ENCODE measurements at places on chromosomes 2 and 18.

DNA sequence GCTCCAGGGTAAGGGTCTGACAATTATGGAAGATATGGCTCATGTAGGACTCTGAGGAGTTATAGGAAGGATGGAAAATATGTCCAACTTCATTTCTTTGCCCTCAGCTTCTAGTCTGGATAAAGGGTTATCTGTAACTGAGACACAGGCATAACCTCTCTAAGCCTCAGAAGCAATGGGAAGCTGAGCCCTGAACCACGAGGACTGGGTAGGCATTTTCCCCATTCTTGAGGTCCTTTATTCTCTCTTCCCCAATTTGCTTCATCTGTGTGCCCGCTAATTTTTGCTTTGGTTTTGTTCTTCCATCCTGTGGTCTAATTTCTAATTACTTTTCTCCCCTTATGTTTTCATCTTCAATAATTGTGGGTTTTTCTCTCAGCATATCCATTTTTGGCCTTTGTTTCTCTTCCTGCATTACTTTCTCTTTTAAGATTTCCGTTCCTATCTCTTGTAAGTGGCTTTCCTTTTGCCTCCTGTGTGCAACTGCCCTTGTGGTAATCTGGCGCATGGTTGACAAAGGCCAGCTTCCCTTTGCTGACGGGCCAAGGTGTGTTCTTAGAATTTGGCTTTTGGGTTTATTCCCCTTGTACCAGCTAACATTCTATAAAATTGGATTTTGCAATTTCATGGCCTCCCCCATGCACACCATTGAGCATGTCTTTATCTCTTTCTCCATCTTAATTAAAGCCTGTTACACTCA, 343.8 kb downstream of the TXNL1 start:
- no peak for DNase-seq

GRCh38 chr2:136185981-136186776, 68.2 kb upstream of the CXCR4 start:
- no peak for DNase-seq

DNA sequence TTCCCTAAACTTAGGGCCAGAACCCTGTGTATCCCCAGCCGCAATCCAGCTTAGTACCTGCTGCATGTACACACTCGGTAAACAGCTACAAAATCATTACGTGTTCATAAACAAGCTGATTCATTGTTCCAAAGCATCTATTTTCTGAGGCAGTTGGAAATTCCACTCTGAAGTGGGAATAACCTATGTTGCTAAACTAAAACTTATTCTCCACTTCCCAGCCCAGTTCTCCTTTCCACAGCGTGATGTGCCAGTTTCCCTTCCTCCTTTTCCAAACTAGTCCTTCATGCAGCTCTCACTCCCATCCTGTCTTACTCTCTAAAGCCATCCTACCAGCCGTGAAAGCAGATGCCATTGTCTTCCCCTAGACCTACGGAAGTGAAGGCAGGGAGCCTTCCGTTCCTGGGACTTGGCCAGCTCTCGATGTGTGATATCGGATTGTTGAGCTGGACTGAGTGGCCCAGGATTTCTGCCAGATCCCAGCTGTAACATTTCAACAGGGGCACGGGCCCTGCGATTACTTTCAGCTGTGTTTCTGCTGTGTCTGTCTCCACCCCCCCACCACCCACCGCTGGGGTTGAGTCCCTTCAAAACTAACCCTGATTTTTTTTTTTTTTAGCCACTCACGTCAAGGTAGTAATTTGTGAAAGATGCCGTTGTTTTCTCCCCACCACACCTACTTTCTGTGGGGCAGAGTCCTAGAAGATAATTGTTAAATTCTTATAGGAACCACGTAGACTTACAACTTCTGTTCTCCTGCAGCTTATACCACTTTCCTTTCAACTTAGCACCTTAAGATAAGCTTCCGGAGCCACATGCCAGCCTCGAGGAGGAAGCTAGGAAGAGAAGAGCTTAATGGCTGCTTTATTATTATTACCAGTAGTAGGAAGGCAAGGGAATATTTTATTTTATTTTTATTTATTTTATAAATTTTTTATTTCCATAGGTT, 100.9 kb downstream of the CRIM1 start:
- DNase-seq, result peak; percentile 88

DNA sequence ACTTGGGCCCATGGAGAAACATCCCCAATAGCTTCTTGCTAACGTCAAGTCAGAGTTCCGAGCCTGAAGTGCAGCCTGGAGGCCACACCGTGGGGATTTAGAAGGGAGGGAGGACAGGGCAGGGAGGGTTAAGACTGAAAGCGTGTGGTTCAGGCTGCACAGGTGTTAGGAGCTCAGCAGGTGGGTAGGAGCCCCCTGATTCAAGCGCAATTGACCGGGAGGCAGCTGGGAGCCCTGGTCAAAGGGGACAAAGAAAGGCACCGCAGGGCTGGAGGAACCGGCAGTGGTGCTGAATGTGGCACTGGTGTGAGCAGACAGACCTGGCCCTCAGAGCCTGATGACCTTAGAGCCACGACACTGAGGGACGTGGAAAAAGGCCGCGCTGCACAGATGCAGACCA, 149.6 kb downstream of the TMEM18 start:
- no peak for DNase-seq

GRCh38 chr2:103823847-103824246, 1030.1 kb upstream of the POU3F3 start:
- DNase-seq, result no peak

- DNase-seq, result no peak
These were observed 73.3 kb upstream of the MCFD2 start for GRCh38 chr2:46988733-46989481.

- DNase-seq, result peak; percentile 52
These were observed 972 bp downstream of the IL1R1 start for GRCh38 chr2:102143450-102143985.

- DNase-seq, result no peak
These were observed 124.9 kb downstream of the CSRNP3 start for GRCh38 chr2:165594231-165594934.

GRCh38 chr2:230944123-230944653, 19.1 kb upstream of the GPR55 start:
- no peak for DNase-seq

DNA sequence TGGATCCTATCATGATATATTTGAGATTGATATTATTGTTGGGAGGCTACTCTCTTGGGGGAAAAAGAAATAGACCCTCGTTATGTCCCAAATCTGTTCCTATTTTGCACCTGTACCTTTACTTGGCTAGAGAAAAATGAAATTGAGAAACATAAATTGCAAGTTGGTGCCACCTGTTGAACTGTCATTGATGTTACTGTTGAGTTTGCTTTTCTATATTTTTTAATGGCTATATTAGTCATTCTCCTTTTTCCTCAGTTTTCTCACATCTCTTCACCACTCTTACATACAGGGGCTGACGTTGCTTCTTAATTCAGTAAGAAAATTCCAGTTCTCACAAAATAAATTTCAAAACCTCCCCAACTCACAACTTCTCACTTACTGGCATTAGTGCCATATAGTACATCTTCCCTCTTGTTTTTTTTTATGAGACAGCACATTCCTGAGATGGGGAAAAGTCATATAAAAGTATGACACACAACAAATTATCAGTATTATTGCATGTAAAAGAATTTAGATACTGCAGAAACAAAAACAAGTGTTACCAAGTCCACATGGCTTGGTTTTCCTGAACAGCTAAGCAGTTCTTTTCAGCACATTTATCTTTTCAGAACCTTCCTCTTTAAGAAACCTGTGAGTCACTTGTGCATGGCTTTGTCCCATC, 348.3 kb upstream of the DSEL start:
- peak; percentile 97 for DNase-seq

DNA sequence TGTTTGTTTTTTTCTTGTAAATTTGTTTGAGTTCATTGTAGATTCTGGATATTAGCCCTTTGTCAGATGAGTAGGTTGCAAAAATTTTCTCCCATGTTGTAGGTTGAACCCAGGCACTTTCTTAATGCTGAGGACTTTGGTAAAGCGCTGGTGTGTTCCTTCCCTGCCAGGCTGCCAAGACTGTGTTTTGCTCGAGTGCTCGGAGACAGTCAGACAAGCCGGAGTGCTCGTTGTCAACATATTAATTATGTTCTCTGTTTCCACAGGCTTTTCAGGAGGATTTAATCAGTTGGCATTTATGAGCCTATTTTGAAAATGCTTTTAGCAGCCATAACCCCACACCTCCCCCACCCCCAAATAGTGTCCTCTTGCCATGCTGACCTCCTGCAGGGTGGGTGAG, 6.4 kb downstream of the MTCL1 start:
- no peak for DNase-seq

GRCh38 chr2:158841850-158842249, 46.7 kb downstream of the DAPL1 start:
- peak; percentile 54 for DNase-seq

GRCh38 chr2:159614534-159615366, 1.6 kb downstream of the BAZ2B start:
- DNase-seq, result peak; percentile 81

DNA sequence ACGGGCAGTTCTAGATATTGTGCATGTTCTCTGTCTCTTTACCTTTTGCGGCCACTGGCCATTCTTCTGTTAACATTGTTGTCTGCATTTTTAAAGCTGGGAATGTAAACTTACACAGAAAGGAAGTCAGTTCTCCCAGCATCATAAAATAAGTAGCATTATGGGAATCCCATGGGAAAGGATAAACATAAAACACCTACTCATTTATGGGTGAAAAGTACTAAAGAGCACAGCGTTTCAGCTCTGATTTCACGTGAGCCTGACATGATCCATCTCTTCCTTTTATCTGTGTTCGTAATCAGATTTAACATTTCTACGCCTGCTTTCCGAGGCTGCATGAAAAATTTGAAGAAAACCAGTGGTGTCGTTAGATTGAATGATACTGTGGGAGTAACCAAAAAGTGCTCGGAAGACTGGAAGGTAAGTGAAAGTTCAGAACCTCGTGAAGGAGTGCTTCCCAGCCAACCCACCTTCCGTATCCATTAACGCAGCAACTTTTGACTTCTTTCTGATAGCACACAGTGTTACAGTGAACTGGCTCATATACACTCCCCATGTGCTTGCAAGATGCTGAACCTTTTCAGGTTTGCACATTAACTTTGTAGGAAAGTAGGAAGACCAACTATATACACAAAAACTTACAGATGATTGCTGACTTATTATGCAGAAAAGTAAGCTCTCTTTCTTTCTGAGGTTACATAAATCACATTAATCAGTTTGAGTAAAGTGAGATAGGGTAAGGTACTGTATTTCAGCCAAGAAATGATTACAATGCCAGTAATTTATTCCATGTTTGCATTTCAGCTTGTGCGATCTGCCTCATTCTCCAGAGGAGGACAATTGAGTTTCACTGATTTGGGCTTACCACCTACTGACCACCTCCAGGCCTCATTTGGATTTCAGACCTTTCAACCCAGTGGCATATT, 86.5 kb upstream of the TTC39C start:
- peak; percentile 10 for DNase-seq

DNA sequence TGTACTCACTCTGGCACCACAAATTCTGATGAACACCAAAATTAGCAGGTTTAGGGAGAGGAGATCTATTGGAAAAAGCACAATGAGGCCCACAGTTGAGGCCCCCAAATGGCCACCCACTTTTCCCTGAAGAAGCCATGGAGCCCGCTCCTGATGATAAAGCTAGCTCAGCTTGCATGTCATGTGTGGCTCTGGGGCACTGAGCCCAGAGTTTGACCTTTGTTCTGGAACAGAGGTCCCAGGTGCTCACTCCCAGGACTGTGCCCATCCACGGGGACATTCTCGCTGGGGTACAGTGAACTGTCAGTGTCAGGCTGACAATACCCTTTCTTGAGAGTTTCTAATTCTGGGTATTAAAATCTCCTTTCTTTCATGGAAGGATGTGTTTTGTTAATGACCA, 36.2 kb downstream of the XDH start:
- no peak for DNase-seq

- no peak for DNase-seq
These were observed 95.4 kb downstream of the MTA3 start for GRCh38 chr2:42663828-42664227.

DNA sequence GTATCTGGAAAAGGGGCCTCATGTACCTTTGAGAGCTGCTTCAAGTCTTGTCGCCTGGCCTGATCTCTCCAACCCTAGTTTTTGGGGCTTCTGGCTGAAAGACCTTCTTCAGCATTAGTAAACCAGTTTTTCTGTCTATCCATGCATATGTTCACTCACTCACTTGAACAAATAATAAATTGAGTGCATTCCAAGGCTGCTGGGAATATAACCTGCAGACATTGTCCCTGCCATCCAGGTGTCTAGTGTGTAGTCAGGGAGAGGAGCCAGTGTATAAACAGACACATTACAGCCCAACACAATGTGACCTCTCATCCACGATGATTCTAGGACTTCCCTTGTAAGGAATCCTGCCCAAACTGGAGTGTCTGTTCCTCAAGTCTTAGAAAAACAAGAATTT, 262.1 kb downstream of the PRKCE start:
- DNase-seq, result no peak

GRCh38 chr2:159186462-159186861, 100.0 kb downstream of the WDSUB1 start:
- DNase-seq, result no peak

DNA sequence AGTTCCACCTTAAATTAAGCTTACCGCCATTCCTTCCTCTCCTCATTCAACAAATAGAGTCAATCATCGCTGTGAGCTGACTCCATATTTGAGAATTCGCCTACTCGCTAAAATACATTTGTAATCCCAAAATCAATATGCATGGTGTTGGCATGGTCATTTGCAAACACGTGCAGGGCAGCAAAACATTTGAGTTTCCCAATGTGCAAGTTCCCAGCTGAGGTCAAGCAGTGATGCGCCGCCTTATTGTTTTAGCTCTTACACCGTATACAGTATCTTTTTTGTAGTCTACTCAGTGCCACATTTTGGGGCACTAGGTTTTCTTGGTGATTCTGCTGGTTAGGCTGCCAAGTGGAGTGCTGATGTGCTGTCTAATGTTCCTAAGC, 73.3 kb upstream of the MGAT4A start:
- no peak for DNase-seq

GRCh38 chr2:199646439-199646838, 188.7 kb upstream of the SATB2 start:
- DNase-seq, result no peak

GRCh38 chr2:197135806-197136205, 174.8 kb downstream of the ANKRD44 start:
- DNase-seq, result no peak

GRCh38 chr2:6777626-6778025, 88.1 kb downstream of the CMPK2 start:
- no peak for DNase-seq

- no peak for DNase-seq
These were observed 461.2 kb upstream of the TMEFF2 start for GRCh38 chr2:192655916-192656315.

GRCh38 chr2:32923109-32923508, 23.6 kb upstream of the LTBP1 start:
- DNase-seq, result no peak

DNA sequence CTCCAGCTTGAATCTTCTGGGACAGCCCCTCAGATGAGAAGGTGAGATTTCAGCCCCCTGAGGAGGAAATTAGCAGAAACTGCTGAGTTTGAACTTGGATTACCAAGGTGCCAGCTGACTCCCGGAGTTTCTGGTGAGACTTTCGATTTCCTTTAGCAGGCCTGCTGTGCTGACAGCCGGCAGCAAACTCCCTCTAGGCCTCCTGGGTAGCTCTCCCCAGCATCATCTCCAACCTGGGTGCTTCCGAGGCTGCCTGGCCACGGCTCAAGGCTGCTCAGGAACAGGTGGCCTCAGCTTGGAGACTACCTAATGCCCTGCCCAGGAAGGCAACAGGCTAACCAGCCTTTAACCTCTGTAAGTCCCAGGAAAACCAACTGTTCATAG, 16.5 kb downstream of the SDC1 start:
- peak; percentile 51 for DNase-seq

- DNase-seq, result no peak
These were observed 638.8 kb upstream of the VRK2 start for GRCh38 chr2:57407772-57408201.

GRCh38 chr2:218003281-218003944, 618 bp upstream of the TNS1 start:
- peak; percentile 84 for DNase-seq

GRCh38 chr2:107772353-107772752, 54.3 kb upstream of the RGPD4 start:
- no peak for DNase-seq
